Tongue (tissue), 3 donors: ENCODE measurements at places on chromosomes 1 and 21. TPM values are rescaled to one million over a fixed set of nuclear protein-coding genes. Genes with fewer than 3 reads are reported as not detected.

DNA sequence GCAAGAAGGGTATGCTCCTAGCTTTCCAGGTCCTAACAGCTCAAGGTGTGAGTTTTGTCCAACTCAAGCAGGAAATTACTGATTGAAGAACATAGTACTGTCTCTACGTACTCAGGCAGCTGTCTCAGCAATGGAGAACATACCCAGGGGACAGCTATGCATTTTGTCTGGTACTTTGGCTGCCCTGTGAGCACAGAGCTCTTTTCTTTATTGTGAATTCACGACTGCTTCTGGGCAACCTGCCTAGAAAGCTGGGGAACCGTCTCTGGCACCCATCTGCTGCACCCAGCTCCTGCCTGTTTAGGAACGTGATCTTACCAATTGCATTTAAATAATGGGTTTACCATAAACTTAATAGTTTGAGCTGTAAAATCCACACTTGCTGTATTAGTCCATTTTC lies 258.1 kb downstream of the HHAT start:
- DNase-seq = peak; percentile 55

DNA sequence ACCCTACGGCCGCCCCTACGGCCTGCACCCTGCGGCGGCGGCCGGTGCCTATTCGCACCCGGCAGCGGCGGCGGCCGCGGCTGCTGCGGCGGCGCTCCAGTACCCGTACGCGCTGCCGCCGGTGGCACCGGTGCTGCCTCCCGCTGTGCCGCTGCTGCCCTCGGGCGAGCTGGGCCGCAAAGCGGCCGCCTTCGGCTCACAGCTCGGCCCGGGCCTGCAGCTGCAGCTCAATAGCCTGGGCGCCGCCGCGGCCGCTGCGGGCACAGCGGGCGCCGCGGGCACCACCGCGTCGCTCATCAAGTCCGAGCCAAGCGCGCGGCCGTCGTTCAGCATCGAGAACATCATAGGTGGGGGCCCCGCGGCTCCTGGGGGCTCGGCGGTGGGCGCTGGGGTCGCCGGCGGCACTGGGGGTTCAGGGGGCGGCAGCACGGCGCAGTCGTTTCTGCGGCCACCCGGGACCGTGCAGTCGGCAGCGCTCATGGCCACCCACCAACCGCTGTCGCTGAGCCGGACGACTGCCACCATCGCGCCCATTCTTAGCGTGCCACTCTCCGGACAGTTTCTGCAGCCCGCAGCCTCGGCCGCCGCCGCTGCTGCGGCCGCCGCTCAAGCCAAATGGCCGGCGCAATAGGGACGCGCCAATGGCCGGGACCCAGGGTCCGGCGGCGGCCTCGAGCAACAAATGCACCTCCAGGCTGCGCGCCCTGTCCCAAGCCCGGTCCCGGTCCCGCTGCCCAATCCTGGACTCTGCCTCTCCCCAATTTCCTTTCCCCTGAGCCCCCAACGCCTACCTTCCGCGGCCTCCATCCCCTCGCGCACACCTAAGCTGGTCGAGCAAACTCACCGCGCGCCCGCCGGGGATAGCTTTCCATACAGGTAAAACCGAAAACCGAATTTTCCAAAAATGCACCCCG lies 1.8 kb downstream of the FOXD3 start:
- peak; percentile 5 for DNase-seq

- DNase-seq = no peak
Measured at GRCh38 chr1:6645018-6645417, 20.4 kb downstream of the THAP3 start.

DNA sequence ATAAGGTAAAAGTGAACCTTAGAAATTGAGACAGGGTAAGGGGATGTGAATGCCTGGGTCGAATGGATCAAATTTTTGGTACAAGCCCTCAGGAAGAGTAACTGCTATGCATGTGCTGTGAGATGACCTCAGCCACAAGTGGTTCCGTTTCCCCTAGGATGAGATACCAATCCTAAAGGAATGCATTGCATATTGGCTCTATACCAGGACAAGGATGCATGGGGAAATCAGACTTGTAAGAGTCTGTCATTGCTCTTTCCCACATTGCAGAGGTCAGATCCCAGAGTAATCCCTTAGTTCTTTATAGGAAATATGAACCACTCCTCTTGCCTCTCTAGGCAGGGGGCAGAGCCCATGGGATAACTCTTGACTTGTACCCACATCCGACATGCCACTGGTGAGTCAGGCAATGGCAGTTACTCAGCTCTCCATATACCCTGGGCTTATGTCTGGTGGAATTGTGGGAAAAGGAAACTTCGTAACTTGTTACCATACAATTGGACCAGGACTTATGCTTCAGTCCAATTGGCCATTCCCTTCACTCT lies 428.3 kb upstream of the ZRANB2 start:
- DNase-seq = no peak

DNA sequence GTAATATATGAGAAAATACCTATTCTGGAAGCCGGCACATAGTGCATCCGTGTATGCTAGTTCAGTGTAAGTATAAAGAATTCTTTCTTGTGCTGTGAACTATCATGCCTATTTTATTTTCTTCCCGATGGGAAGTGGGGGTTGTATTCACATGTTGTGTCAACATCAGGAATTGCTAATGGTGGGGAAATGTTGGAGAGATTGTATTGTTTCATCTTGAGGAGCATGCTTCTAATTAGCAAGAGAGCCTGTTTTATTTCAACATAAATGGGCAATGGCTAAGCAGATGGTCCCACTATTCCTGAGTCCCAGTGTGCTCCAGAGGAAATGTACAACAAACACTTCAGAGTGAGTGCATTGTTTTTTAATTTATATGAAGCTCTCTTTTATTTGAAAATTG lies 485.2 kb downstream of the PLPP3 start:
- peak; percentile 78 for DNase-seq

- DNase-seq = peak; percentile 26
Measured at GRCh38 chr1:242448910-242449645, 75.4 kb downstream of the PLD5 start.

- no peak for DNase-seq
Measured at GRCh38 chr1:42392255-42392654, 11.7 kb downstream of the RIMKLA start.

- DNase-seq = no peak
Measured at GRCh38 chr1:44519035-44519676, 114.1 kb downstream of the RNF220 start.

GRCh38 chr1:226749467-226749866 lies 10.4 kb upstream of the ITPKB start:
- DNase-seq = no peak

GRCh38 chr1:229657993-229658755 lies 32.1 kb downstream of the URB2 start:
- no peak for DNase-seq

DNA sequence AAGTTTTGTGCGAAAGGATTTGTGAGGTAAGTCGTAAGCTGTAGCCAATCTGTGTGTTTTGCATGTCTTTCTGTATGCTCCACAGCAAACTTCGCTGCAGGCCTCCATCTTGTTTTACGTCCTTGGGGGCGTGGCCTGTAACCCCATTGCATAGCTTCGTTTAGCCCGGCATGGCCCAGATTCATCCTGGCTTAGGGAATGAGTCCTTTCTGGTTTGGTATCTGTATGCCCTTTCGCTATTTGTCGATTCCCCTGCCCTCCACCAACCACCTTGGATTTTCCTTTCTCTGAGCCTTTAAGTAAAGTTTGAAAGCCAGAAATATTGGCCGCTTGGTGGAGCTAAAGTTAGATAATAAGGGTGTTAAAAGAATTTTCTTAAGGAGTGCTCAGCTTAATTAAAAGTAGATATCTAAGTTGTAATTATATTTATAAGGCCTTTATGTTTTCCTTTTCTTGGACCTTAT lies 1.1 kb downstream of the THEM4 start:
- no peak for DNase-seq

- DNase-seq = no peak
Measured at GRCh38 chr1:83750201-83750600, 248.7 kb downstream of the TTLL7 start.

DNA sequence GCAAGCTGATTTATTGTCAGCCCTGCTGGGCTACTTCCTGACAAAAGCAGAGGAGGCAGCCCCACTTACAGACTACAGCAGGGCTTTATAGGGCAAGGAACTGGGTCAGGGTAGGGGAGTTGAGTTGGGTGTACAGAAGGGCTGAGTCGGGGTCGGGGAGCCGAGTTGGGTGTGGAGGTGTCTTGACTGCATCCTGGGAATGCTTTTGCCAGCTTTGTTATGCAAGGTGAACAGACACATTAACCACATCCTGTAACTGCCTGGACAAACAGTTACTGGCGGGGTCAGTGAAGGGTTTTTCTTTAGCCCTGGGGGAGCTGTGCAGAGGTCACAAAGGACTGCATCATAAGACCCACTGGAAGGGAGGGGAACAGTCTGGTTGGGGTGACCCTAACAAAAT lies 39.1 kb upstream of the GBP5 start:
- no peak for DNase-seq

DNA sequence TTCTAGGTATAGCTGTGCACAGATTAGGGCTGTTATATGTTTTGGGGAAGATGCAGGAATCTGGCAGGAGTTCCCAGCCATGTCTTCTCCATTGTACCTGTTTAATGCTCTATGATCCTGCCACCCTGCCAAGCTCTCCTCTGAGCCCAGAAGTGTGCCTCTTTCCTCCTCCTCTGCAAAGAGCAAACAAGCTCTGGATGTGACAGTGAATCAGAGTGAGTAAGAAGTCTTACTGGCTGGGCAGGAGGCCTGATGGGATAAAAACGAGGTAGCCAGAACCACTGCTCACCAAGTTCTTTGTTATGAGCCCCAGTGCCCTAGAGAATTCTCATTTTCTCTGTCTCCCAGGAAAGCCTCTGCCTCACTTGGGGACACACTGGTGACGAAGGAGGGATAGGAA lies 69.0 kb downstream of the BRINP2 start:
- no peak for DNase-seq

- DNase-seq = no peak
Measured at GRCh38 chr1:29575277-29575676, 339.0 kb downstream of the PTPRU start.

DNA sequence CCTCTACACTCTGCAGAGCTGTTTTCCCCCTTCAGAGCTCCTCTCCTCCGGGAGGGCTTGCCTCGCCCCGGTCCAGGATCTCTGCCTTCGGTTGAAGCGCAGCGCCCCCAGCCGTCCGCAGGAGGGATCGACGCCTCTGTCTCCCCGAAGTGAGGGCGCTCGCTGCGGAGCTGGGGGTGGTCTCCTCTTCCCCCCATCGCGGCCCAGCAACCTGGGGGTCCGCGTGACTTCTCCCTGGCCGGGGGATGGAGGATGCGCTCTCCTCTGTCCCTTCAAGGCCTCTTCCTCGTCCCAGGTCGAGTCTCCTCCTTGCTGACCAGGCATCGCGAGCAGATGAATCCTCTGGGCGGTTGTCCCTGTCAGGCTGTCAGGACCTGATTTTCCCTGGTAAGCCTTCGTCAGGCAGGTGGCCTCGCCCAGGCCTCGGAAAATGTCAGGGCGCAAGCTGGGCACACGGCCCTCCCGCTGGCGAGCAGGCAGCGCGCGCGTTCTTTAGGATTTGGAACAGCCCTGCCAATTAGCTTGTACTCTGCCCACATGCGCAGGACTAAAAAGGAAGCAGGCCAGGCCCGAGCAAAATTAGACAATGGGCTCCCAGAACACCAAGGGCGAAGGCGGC lies 90.5 kb downstream of the EDEM3 start:
- peak; percentile 91 for DNase-seq

GRCh38 chr1:147502760-147503159 lies 38.5 kb upstream of the BCL9 start:
- no peak for DNase-seq

- DNase-seq = no peak
Measured at GRCh38 chr1:199010492-199010891, 371.7 kb downstream of the PTPRC start.

CR1L gene
- total RNA-seq = not detected

DEPDC1 gene
- total RNA-seq = 9.4 TPM

DPT gene
- 144 TPM for total RNA-seq

PROK1 gene
- not detected for total RNA-seq

CD1E gene
- total RNA-seq = not detected
